NCI-H1092 (cell line): ENCODE measurements at places on chromosomes 11 and 22.

DNA sequence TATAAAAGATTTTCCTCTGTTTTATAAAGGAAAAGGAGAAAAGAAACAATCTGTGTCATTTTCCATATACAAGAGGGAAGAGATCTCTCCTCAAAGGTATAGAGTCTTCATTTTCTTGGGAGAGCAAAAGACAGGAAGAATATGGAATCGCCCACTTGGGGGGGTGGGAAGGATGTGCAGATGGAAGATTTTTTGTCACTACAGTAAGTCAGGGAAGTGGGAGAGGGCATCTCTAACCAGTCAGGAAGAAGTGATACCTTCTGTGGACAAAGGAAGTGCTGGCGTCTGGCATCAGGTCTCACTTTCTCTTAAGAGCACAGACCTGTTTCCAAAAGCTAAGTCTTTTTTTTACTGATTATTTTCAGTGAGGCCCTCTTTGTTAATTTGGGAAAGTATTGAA is 1.4 kb downstream of the PRR14L start:
- no peak for DNase-seq

DNA sequence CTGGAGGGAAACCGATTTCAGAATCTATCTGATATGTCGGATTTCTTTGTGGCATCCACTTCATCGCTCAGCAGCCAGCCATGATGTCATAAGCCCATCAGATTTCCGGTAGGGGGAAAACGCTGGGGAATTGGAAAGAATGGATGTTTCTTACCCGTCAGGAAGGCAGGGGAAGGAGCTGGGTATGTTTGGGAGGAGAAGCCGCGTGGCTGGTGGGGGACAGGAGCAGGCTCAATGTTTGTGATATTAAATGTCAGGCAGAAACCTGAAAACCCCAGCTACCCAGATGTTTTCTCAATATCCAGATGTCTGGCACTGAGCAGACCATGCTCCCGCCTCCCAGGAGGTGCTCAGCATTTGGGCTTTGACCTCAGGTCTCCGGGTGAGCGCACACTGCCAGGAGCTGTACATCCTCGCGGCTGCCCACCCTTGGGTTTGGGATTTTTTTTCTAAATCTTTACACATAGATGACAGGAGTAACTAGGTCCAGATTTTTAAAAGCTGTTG is 67.5 kb downstream of the NFAM1 start:
- DNase-seq, result peak; percentile 39

- DNase-seq, result no peak
Measured at GRCh38 chr11:66762088-66762487, 33.1 kb upstream of the SPTBN2 start.

- DNase-seq, result no peak
Measured at GRCh38 chr11:122556605-122557004, 98.9 kb upstream of the UBASH3B start.

DNA sequence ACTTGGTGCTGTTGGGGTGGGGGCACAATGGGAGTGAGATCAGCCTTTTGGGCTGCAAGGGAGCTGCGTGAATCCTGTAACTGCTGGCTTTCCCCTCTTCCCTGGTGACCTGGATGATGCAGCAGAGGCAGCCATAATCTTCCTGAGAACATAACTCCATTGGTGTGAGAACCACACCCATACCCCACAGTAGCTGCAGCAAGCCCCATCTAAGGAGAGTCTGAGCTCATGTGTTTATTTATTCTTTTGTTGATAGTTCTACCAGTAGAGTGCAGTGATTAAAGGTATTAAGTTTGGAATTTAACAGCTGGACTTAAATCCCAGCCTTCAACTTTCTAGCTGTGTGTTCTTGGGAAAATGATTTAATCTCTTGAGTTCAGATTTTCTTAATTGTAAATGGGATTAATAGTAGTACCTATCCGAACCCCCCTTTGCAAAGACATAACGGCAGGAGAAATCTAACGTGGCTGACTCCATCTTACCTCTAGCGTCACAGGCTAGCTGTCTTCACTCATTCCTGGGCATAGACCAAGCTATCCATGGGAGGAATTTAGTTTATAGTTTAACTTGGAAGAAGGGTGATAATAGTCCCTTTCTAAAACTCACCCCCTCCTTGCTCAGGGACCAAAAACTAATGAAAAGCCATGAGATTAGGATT is 385.0 kb upstream of the DDI1 start:
- DNase-seq, result no peak
